Activated naive CD4-positive, alpha-beta T cell treated with Interleukin-2 at 50 U/mL for 16 hours (primary cell): ENCODE measurements at places on chromosomes 7 and 10.

- DNase-seq = no peak
Observed at GRCh38 chr7:90797596-90797995, 201.5 kb downstream of the CDK14 start.

DNA sequence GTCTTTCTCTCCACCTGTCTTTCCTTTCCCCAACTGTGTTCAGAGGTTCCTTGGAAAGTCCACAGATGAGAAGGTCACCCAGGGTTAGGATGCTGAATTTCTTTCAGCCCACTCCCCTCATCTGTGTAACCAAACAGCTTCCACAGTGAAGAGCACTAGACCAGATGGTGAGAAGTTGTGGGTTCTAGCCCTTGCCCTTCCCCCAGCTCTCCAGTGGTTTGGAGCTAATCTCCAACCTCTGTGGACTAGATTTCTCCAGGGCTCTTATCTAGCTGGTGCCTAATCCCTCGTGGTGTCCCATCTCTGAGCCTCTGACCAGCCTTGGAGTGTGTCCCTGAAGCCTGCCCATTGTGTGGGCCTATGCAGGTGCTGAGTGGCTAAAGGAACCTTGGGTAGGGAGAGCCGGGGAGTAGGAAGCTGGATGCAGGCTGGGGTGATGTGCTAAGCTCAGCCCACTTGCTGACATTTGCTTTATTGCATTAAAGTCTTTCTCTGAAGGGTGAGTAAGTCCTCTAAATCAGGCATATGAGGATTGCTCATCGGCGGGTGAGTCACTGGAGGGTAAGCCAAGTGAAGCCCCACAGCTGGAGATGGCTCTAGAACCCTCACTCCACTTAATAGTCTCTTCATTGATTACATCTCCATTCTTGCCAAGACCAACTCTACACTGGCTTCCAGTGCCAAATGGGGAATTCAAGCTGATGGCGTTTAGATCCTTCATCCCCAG is 14.9 kb downstream of the DUSP5 start:
- DNase-seq = peak; percentile 59

DNA sequence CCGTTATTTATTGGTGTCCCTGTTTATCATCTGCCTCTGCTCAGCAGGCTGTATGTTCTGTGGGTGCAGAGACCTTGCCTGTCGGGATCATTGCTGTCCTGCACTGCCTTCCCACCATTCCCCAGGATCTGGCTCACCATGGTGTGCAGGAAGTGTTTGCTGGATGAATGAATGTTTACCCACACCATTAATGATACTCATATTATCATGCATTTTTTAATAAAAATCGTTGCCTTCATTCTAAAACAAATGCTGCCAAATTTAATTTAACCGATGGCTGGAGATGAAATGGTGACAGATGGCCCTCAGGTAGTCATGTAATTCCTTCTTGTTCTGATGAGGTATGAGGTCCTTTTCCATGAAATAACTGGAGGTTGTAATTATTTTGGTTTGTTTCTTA is 22.5 kb downstream of the PLPP4 start:
- DNase-seq = no peak

GRCh38 chr10:131980761-131981428 is 828 bp downstream of the BNIP3 start:
- no peak for DNase-seq

GRCh38 chr7:44050915-44051560 is 6.5 kb downstream of the DBNL start:
- no peak for DNase-seq

GRCh38 chr7:105690325-105690945 is 109.1 kb upstream of the EFCAB10 start:
- no peak for DNase-seq

DNA sequence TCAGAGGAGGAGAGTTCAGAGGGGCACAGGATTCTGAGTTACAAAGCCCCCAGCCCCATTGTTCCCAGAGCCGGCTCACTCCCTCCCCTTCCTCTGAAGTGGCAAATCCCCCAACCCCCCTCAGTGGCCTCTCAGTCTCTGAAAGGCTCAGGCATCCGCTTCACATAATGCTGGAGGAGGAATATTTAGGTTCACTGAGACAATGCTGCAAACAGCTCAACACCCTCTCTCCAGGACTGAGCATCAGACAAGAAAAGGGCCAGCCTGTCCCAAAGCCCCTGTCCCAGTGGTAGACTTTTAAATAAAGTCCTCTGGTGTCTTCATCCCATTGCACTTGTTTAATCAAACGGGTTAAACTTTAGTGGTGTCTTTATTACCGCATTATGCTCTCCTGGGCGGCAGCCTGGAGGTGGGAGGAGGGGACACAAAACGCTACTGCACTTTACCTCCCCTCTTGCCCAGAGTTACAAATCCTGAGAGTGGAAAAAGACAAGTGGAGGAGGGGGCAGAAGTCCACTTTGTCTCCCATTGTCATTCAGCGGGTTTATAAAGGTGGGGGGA is 257.9 kb downstream of the FGFR2 start:
- no peak for DNase-seq

- no peak for DNase-seq
Observed at GRCh38 chr10:24850727-24851296, 101.6 kb downstream of the PRTFDC1 start.

- no peak for DNase-seq
Observed at GRCh38 chr10:67239864-67240497, 314.1 kb downstream of the LRRTM3 start.

GRCh38 chr10:79404231-79404609 is 41.2 kb downstream of the ZCCHC24 start:
- DNase-seq = no peak

DNA sequence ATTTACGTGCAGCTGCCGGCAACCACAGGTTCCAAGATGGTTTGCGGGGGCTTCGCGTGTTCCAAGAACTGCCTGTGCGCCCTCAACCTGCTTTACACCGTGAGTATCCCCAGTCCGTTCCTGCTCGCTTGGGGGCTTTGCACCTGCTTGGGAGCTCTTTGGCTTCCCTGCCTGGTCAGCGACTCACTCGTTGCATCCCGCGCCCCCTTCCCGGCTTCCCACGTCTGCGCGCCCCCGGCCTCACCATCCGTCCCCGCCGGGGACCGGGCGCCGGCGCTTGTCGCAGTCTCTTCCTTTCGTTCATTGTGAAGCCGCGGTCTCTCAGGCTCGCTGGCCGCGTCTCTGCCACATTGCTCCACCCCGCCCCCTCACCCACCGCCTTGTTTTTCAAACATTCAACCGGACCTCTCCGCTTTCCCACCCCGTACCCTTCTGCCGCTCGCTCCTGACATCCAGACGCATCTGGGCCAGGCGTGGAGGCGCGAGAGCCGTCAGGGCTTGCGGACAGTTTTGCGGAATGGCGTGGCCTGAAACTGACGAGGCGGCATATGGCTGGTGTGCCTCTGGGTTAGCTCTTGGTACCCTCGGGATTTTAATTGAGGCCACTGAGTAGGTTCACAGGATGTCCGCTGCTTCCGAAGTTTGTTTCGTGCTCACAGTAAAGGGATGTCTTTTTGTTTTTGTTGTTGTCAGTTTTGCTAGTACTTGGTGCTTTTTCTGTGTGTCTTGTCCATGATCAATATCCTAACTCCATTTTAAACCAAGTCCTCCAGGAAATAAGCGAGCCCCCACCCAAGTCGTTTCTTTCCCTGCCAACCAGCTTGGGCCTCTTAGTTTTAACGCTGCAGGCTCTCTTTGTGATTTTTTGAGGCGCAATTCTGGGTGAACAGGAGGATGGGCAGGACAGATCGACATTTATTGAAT is 639 bp downstream of the TSPAN13 start:
- DNase-seq = peak; percentile 3

DNA sequence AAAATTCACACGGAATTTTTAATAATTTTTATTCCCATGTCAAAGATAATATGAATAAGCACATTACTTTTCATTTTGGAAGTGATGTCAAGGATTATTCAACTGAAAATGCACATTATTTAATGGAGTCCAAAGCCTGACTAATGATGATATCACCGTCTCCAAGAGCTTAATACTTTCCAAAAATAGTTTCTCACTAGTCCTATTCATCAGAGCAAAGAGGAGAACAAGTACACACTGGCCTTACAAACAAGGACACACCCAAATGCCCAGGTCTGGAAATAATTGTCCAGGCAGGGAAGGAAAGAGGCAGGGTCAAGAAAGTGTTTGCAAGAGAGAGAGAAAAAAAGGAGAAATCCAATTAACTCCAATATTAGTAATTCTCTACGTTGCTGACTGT is 216.8 kb upstream of the CCDC6 start:
- no peak for DNase-seq

DNA sequence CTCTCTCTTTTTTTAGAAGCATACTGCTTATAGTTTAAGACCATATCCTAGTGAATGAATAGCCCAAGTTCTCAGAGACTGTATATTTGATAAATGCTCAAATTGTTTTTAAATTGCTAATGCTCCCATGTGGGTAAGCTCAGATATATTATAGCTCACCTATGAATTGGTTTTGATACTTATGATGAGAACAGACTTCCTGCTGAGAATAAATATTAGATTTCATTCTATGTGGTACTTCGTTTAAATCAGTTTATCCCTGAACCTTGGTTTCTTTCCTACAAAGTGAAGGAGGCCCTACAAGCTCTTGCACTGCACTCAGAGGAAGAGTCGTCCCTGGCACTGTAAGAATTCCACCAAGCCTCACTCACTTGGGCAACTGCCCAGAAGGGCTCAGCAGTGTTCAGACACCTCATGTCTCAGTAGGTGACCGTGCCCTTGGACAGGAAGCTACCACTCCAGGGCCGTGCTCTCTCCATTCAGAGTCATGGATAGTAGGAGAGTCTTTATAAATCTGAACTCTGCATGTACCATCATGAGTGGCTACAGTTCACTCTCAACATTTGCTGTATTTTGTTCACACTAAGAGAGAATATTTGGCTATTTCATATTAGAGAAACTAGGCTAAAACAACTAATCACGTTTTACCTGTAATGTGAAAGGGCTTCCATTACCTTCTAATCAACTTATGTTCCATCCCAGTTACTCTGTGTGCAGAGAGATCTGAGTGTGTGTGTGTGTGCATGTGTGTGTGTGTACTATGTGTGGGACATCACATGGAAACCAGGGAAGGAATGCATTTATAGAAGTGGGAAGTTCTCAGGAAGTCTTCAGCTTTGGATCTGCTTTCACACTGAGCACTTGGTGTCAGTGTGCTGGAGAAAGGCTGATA is 93.8 kb downstream of the PTPRE start:
- no peak for DNase-seq

DNA sequence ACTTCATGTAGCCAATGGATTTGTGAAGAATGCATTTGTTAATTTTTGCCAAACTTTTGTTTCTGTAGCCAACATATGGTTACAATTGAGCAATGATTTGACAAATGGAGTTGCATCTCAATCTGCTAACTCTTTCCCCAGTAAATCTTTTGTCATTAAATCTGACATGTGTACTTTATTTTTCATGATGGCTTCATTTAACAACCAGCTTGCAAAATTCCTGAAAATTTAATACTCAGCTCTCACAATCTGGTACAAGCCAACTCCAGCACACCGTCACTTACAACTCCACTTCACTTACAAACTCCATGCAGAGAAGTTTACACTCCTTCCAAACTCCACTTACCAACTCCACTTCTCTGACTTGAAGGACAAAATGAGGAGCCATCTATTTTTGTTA is 26.5 kb upstream of the HIBADH start:
- DNase-seq = no peak

GRCh38 chr10:102274062-102274461 is 28.7 kb downstream of the GBF1 start:
- DNase-seq = no peak

DNA sequence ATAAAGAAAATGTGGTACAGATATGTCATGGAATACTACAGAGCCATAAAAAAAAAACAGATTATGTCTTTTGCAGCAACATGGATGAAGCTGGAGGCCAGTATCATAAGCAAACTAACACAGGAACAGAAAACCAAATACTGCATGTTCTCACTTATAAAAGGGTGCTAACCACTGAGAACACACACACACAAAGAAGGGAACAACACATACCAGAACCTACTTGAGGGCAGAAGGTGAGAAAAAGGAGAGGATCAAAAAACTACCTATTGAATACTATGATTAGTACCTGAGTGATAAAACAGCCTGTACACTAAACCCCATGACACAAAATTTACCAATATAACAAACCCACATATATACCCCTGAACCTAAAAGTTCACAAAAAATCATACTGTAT is 144.6 kb downstream of the TPK1 start:
- no peak for DNase-seq

GRCh38 chr7:153301936-153302335 is 542.4 kb downstream of the ACTR3B start:
- no peak for DNase-seq

DNA sequence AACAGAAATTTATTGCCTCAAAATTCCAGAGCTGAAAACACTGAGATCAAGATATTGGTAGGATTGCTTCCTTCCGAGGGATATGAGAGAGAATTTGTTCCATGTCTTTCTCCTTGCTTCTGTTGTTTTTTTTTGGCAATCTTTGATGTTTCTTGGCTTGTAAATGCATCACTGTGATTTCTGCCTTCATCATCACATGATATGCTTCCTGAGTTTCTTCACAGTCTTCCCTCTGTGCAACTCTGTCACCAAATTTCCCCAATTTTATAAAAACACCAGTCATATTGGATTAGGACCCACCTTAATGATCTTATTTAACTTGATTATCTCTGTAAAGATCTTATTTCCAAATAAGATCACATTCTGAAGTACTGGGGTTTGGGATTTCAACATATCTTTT is 14.7 kb downstream of the TMEM236 start:
- DNase-seq = no peak

DNA sequence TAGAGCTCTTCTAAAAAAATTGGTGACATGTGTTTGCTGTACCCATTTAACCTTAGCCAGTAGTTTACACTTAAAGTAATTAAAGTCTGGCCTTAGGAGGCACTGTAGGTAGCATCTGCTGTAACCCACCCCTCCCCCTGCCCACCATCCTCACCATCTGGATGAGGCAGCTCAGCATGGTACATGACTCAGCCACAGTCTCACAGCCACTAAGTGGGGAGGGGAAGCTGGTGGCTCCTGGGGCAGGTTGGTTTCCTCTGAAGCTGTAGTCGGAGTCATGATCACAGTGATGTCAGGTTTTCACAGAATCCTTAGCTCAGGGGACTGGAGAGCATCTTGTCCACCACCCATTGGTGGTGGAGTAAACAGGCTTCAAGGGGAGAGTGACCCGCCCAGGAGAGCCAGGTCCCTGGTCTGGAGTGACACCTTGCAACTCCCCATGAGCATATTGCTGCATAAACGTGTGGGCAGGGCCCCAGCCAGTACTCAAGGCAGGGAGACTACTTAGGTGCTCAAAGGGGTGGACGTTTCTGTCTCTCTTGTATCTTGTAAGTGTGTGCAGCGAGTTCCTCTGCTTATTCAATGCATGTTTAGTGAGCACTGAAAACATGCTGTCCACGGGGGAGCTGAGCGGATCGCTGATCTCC is 125.9 kb downstream of the GRK5 start:
- DNase-seq = peak; percentile 51

DNA sequence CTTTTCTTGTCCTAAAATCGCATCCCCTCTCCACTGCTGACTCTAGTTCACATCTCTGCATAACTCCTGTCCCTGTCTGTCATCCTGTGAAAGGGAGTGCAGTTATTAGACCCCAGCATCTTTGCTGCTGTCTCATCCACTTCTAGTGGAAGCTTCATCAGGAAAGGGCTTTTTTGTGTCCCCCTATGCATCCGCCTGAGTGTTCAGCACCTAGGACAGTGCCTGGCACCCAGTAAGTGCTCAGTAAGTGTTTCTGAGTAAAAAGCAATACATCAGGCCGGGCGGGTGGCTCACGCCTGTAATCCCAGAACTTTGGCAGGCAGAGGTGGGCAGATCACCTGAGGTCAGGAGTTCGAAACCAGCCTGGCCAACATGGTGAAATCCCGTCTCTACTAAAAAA is 211.8 kb upstream of the FOXK1 start:
- DNase-seq = no peak
